ENCODE measurements at places on chromosomes 12 and 14.

- DNase-seq = no peak
Measured at GRCh38 chr12:45363903-45364302, 148.0 kb downstream of the ANO6 start.

- DNase-seq = no peak
Measured at GRCh38 chr12:108679106-108679681, 45.5 kb upstream of the SELPLG start.

- no peak for DNase-seq
Measured at GRCh38 chr14:59811815-59812214, 58.8 kb downstream of the RTN1 start.

DNA sequence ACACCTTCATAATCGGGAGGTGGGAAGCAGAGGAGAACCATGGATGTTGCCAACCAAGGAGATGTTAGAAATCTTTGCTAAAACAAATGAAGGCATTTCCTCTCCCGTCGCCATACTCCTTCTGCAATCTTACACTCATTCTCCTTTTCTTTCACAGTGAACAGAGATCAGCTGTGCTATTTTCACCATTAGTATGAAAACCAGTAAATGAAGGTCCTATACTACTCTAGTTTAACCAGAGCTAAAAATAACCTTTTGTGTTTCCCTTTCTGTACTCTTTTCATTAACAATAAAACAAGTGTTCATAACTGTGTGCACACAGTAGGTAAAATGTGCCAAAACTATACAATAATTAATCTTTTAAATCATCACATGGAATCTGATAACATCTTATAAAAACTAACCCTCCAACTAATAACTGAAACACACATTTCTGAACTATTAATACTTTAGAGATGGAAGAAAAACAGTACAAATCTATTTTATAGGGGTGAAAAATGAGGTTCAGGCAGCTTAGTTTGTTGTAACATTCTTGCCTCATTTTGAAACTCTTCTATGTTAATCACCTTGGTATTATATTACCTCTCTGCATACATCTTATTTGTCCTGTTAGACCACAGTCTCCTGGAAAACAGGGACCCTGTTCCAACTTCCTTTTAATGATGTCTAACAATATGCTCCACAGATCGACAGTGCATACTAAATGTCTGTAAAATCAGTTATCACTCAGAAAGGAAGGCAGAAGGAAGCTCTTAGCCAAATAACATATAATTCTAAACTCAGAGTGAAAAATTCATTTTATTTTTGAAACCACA is 69.5 kb downstream of the SPPL3 start:
- DNase-seq = no peak

DNA sequence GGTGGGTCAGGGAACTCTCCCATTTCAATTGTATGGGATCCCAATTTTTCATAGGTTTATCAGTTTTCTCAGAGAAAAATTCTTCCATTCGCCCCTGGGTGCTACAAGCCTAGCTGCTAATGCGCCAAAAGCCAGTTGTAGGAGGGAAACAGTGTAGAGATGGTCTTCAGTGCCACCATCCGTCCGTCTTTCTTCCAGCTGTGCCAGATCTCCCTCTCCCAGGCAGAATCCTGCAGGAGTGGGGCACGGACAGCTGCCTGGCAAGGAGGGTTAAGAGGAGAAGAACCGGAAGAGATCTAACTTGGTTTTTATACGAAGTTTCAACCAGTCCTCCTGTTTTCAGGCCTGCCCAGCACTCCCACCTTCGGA is 38.9 kb upstream of the FUT8 start:
- DNase-seq = no peak

GRCh38 chr14:71524320-71524982 is 407.8 kb upstream of the RGS6 start:
- no peak for DNase-seq

- no peak for DNase-seq
Measured at GRCh38 chr12:107544937-107545336, 140.7 kb upstream of the PWP1 start.

DNA sequence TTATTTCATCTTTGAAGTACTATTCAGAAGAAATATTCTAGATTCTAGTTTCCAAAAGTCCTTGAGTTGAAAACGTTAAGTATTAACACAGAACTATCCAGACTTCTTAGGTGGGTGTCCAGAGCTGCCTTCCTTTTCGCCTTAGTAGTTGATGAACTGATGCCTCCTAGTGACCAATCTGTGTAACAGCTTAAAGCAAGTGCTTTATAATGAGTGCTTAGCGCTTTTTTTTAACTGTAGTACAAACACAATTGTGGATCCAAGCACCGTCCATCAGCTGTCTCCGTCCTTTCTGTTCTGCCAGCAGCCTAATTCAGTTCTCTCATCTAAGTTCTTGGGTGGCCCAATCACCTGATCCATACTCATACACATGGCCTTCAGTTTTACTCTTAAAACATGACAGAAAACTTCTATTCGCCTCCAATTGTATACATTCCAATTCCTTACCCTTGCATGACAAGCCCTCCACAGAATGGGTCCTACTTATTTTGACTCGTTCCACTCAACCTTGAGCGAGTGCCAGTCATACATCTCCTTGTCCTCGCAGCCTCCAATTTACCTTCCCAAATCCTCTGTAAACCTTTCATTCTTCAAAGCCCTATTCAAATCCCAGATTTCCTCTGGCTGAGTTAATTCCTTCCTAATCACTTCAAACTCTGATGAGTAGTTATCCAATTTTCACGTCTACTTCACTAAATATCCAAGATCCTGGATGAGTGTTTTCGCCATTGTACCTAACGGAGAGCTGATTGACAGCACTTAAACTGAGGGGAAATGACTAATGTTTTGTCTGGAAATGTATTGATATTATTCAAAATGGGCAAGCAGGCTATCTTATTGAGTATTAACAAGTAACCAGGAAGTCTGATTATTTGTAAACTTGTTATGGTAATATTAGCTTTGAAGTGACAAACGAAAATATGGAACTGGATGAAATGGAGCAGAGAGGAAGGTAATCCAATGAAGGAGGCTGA is 5.8 kb upstream of the PHLDA1 start:
- peak; percentile 61 for DNase-seq

DNA sequence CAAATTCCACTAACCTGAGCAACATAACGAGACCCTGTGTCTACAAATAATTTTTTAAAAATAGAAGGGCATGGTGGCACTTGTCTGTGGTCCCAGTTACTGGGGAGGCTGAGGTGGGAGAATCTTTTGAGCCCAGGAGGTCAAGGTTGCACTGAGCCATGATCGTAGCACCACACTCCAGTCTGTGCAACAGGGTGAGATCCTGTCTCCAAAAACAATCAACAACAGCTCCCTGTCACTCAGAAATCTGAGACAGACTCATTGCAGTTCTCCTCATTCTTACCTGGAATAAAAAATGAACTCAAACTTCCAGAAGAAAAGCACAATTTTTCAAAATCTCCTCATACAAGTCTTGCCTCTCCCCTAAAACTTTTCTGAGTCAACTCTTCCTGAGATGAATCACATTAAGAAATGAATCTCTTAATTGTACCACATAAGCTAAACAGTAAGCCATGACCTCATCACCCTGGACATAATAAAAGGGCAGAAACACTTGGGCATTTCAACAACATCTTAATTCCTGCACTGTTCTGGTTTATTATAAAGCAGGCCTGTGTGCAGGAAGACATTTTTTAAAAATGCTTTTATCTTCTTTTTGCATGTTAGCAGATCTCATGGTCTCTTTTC is 214.3 kb upstream of the CDKN3 start:
- no peak for DNase-seq

All from SHP77 (cell line).